NCI-H2081 treated with DMSO at 0.1 percent for 48 hours (cell line): ENCODE measurements at places on chromosomes 7 and 10.

DNA sequence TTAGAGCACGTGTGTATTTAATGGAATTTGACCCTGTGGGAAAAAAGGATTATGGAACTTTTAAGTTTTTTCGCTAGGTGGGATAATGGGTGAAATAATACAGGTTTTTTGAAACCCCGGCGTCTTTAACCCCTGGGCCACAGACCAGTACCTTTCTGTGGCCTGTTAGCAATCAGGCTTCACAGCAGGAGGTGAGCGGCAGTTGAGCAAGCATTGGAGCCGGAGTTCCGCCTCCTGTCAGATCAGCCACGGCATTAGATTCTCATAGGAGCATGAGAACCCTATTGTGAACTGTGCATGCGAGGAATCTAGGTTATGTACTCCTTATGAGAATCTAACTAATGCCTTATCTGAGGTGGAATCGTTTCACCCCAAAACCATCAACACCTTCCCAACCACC, 28.6 kb downstream of the WAC start:
- no peak for DNase-seq

DNA sequence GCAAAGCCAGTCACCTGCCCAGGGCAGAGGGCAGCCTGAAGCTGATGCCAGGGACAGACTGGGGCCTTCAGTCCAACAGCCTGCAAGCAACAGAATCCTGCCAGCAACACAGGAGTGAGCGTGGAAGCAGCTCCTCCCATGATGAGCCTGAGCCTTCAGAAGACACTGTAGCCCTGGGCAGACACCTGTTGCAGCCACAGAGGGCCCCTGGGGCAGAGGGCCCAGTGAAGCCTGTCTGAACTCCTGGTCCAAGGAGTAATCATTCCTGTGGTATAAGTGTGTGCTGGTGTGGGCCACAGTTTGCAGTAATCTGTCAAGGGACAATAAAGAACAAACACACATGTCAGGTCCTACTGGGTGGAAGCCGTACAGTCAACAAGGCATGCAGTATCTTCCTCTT, 2.9 kb upstream of the PFKP start:
- DNase-seq, result no peak

GRCh38 chr7:127516320-127516719, 69.1 kb downstream of the GCC1 start:
- no peak for DNase-seq

DNA sequence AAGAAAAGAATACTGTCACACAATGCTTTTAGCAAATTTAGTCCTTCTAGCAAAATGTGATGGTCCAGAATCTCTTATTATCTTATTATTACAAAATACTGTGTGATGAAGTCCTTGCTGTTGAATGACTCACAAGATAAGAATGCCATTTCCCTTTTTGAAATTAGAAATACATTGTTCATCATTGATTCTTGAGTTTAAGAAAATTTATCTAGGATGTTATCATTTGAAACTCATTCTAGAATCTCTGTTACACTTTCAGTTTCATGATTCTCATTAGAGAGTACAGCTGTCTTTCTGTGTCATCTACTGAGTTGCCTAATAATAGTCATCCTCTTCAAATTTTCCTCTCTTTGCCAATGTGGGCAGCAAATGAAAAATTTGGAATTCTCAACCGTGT, 9.6 kb downstream of the ZKSCAN5 start:
- no peak for DNase-seq

DNA sequence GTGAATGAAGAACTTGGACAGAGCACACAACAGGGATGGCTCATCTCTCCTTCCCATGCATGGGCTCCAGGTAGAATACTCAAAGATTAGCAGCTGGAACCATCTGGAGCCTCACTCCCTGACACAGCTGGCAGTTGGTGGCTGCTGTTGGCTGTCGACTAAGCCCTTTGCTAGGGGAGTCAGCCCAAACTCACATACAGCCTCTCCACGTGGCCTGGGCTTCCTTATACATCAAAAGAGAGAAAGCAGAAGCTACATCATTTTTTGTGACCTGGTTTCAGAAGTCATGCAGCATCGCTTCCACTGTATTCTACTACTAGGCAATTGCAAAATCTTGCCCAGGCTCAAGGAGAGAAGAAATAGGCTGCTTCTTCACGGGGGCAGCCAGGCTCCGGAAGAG, 24.4 kb downstream of the ASNS start:
- DNase-seq, result no peak

GRCh38 chr7:16397501-16398145, 23.7 kb downstream of the CRPPA start:
- no peak for DNase-seq

DNA sequence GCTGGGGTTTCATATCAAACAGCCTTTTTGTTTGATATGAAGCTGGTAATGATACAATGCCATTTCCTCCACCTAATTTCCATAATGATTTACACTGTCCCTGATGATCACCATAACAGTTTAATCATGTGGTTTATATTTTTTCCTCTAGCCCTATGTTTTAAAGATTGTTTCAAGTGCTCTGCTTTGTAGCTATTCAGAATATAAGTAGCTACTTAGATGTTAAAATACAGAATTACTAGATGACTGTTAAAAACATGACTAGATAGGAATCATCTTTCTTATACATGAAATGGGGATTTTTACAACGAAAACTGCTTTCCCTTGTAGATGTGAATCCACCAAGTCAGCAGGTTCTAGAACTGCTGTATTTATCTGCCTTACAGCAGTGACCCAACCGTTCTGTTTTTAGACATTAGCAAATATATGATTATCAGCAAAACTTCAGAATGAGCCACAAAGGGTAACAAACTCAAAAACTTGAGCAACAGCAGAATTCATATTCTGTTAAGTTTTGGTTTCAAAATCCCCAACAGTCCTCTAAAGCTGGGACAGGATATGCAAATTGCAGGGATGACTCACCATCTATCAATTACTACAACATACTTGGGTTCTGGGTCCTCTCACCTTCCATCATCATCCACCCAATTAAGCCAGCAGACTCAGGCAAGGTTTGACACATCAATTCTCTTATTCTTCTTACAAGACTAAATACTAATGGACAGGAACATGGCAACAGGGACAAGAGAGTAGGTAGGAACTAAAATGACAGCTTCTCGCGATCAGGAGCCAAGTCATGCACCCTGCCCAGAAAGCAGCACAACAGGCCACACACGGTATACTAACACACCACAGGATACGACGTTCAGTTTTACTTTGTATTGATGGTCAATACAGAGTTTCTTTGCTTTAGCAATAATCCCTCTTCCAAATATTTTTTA, 83.9 kb downstream of the PIP4K2A start:
- DNase-seq, result no peak

DNA sequence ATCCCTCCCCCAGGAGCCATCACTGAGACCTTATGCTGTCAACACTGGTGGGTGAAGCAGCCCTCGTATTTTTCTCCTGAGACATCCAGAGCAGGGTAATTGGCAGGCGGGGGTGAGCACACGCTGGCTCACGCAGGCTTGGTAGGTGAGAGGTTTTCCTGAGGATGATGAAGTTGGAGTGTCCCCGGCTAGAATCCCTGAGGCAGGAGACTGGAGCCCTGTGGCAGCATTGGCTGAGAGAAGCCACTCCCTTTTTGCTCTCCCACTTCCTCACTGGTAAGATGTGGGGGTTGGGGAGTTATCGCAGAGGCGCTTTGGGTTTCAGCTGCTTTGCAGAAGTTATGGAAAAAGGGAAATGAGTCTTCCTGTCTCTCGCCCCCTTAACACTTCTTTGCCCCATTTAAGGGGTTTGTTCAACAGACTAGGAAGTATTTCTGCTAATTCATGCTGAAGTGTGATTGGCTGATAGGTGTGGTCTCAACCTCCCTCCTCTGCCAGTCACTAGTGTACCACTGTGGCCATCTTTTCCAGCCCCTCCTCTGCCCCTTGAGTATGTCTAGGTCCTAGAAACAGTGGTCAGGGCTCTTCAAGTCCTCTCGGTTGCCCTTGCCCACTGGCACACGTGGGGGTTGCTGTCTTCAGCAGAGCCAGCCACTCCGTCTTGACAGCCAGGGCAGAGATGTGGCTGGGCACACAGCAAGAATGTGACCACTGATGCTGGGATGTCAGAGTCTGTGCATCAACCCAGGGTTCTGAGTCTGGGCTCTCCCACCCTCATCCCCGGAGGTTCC, 5.7 kb downstream of the ARPC1B start:
- DNase-seq, result no peak

DNA sequence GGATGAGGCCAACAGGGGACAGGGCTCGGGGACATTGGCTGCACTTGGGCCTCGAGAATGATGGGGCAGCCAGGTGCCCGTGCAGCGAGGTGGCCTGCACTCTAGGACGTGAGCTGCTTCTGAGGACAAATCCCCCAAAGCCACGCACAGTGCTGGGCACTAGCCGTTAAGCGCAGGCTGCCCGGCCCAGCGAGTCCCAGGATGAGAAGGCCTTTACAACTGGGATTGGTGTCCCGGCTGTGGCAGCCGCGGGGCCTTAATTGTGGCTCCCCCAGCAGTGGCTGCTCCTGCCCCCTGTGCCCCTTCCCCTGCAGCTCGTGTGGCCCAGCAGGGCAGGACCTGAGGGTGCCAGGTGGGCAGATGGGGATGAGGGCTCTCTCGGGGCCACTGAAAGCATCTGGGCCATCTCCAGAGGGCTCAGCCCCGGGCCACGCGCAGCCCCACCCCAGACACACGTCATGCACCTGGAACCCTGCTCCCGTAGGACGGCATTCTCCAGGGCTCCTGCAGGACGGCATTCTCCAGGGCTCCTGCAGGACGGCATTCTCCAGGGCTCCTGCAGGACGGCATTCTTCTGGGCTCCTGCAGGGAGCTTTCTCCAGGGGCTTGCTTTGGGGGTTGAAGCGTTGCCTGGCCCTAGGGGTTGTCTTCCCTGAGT, 6.6 kb downstream of the PWWP2B start:
- DNase-seq, result no peak

DNA sequence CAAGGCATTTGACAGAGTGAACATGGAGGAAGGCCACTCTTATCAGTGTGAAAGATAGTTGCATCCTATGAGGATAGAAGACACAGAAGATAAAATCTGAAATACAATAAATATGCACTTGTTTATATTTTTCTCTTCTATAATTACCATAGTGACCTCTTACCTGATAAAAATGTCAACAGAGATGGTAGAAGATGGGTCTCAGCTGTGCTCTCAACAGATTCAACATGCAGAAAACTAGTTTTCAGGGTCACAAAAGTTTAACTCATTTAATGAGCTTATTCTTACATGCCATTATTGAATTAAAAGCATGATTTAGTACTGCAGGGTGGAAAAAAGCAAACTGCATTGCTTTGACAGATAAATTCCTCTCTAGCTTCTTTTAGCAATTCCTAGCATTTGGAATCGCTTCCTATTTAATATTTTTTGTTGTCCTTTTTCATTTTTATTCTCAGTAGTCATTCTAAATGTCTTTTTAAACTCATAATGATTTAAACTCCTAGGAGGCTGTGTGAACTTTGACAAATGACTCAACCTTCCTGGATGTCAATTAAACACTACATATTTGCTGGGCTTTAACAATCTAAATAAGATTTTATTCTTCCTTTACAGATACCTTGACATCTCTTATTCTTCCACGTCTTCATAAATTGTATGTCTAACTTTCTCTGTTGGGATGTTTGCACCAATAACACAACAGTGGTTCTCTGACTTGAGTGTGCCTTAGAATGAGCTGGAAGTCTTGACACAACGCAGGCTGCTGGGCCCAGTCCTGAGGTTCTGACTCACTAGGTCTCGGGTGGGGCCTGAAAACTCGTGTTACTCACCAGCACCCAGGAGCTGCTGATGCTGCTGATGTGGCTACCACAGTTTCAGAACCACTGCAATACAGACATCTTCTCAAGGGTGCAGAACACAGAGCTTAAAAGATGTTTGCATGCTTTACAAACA, 565.5 kb upstream of the IGFBP3 start:
- no peak for DNase-seq

DNA sequence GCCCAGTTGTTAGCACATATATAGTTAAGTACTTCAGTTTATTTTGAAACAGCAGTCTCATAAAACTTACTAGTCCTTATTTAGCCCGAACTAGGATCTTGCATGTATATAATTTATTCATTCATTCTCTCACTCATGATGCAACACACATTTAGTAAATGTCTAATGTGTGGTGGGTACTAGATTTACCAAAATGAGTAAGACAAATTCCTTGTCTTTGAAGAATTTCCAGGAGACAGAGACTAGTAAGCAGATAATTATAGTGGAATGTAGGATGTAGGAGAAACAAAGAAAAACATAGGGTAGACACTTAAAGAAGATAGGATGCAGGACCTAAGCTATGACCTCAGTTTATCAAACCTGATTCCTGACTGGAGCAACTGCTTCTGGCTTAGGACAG, 120.2 kb upstream of the AMPH start:
- DNase-seq, result no peak

DNA sequence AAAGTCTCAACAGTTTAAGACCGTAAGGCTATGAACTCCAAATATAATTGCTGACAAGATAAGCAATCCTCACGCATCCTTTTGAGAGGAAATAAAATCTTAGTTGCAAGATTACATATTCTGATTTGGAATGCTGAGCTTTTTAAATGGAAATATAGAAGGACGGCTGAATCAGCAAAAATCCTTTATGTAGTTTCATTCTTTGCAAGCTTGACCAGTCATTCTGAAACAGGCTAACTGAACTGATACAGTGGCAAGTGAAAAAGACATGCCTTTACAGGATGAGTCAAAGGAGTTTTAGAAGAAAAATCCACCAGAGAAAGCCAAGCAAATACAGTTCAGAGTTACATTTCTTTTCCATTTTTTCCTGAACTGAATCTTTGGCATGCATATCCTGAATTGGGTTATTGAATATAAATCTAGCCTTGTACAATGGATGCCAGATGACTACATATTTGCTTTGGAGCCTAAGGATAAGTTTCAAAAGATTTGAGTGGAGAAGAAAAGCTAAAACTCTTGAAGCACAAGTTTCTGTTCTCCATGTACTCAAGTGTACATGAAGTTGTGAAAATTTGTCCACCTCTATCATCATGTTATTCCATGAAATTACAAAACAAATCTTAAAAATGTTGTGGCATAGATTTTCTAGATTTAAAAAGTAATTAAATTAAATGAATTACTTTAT, 4.4 kb downstream of the VIM start:
- DNase-seq, result no peak

DNA sequence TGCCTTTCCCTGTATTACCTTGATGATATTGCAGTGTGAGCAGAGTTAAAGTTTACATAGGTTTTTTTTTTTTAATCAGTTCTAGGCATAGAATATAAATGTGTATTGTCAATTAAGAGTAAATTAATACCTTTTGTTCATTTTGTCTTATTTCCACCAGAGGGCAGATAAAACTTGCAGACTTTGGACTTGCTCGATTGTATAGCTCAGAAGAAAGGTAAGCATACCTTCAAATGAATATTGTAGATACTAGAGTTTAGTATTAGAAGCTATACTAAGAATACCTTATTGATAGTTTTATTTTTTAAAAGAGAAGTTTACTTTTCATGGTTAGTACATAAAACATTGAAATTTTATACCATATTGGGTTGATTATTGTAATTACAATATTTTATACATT, 86.8 kb downstream of the MPLKIP start:
- no peak for DNase-seq

GRCh38 chr10:51046654-51047053, 27.6 kb upstream of the PRKG1 start:
- DNase-seq, result no peak
